ENCODE measurements at places on chromosomes 16 and 17. TPM values are rescaled to one million over a fixed set of nuclear protein-coding genes. Genes with fewer than 3 reads are reported as not detected.

The MYH11 gene
- 0.78 TPM for total RNA-seq

The TMED6 gene
- total RNA-seq, result not detected

The SLC16A6 gene
- 0.16 TPM for total RNA-seq

The KRT20 gene
- 0.44 TPM for total RNA-seq

The PRSS53 gene
- total RNA-seq, result 1.3 TPM

The ASIC2 gene
- not detected for total RNA-seq

The KCTD19 gene
- 0.25 TPM for total RNA-seq

Data from K562 (cell line).